ENCODE measurements at places on chromosomes 12 and 14. TPM values are rescaled to one million over a fixed set of nuclear protein-coding genes. Genes with fewer than 3 reads are reported as not detected.

Gene PFKM
- 35.2 TPM for total RNA-seq

Gene FAM186B
- 0.18 TPM for total RNA-seq

Gene GUCY2C
- not detected for total RNA-seq

Gene NRL
- 2.7 TPM for total RNA-seq

DNA sequence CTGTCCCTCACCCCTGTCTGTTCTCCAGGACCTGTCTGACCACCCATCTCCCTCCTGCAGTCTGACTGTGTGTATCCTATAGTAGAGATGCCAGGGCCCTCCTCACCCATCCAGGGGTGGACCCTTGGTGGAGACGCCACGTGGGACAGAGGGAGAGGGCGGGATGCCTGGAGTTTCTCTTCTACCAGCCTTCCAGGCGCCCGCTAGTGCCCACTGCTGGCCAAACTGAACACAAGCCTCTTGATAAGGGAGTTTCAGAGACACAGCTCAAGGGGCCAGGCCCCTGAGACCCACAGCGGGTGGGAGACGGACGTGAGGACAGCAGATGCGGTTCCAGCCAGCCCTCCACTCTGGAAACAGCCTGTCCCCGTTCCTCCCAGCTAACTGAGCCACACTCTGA, 147.3 kb downstream of the RBM19 start:
- H3K4me1 ChIP-seq: peaks cover 40% of the 10 kb centered on the region
- no peak overlapping the region for H3K4me3 ChIP-seq
- H3K36me3 ChIP-seq: peaks cover 16% of the 10 kb centered on the region
- peak; percentile 48 for DNase-seq

- no peak overlapping the region for H3K27ac ChIP-seq
- no peaks in the 10 kb centered on the region for H3K4me1 ChIP-seq
- no peak overlapping the region for H3K4me3 ChIP-seq
- H3K27me3 ChIP-seq: no peaks in the 10 kb centered on the region
- no peaks in the 10 kb centered on the region for H3K36me3 ChIP-seq
These were observed 434.3 kb upstream of the STXBP6 start for GRCh38 chr14:25484235-25484634.

DNA sequence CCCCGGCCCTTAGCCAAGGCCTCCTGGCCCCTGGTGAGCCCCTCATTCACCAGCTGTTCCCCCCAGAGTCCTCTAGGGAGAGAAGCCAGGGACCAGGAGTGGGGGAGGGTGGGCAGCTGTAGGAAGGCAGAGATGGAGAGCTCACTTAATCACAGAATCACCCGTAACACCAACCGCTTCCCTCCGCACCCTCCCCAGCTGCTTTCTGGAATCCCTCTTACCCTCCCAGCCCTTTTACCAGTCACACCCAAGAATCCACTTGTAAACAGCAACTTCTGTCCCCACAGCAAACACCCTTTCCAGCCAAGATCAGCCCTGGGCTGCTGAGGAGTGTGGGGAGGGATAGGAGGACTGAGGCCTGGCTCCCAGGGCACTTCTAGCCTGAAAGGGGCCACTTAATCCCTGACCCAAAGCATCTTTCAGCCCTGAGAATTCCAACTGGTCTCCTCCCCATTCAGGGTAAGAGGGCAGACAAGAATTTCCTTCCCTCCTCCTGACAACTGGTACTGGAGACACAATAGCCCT, 18.8 kb downstream of the NCKAP5L start:
- peaks cover 8% of the 10 kb centered on the region for H3K36me3 ChIP-seq
- no peaks in the 10 kb centered on the region for H3K27me3 ChIP-seq
- DNase-seq: no peak
- H3K27ac ChIP-seq: no peak overlapping the region

DNA sequence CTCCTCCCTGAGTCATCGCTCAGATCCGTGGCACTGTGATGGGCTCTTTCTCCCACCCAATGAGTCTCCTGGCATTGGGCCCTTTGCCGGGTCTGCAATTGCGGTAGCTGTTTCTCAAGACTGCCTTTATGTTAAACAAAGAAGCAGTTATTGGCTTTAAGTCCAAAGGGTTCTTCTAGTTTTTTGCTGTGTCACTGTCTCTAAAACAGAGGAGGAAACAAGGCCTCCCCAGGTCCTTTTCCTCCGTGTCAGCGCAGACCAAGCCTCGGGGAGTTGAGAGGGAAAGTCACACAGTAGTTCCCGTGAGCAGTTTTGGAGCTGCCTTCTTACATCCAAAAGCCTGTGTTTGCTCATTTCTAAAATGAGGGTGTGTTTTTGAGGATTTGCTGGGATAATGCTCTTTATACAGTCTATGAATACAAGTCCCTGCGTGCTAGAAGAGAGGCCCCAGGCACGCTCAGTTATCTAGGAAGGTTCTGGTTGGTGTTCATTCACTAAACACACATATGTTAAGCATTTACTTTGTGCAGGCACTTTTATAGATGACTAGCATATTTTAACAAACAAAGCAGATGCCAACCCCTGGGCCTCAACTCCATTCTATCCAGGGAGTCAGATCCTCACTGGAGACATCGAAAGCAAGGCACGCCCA, 126.0 kb upstream of the PZP start:
- DNase-seq: no peak
- no peak overlapping the region for H3K27ac ChIP-seq
- H3K36me3 ChIP-seq: no peaks in the 10 kb centered on the region
- no peaks in the 10 kb centered on the region for H3K27me3 ChIP-seq
- H3K4me1 ChIP-seq: no peaks in the 10 kb centered on the region

- no peak within 1 kb of the TSS for H3K27ac ChIP-seq
- H3K36me3 ChIP-seq: peaks cover 27% of the 10 kb centered on the region
- H3K4me3 ChIP-seq: no peak within 1 kb of the TSS
- no peaks in the 10 kb centered on the region for H3K4me1 ChIP-seq
- H3K27me3 ChIP-seq: no peaks in the 10 kb centered on the region
- DNase-seq: no peak
These were observed at the start of gene DNAH10 for GRCh38 chr12:123761841-123762714. Gene DNAH10 (plus strand): TSS chr12:123762301. CDS start chr12:123762337, 36 bp downstream.

- H3K27me3 ChIP-seq: no peaks in the 10 kb centered on the region
- peaks cover 29% of the 10 kb centered on the region for H3K4me1 ChIP-seq
- peak; percentile 85 for DNase-seq
These were observed 7.3 kb downstream of the SPRYD3 start for GRCh38 chr12:53071591-53072551.

DNA sequence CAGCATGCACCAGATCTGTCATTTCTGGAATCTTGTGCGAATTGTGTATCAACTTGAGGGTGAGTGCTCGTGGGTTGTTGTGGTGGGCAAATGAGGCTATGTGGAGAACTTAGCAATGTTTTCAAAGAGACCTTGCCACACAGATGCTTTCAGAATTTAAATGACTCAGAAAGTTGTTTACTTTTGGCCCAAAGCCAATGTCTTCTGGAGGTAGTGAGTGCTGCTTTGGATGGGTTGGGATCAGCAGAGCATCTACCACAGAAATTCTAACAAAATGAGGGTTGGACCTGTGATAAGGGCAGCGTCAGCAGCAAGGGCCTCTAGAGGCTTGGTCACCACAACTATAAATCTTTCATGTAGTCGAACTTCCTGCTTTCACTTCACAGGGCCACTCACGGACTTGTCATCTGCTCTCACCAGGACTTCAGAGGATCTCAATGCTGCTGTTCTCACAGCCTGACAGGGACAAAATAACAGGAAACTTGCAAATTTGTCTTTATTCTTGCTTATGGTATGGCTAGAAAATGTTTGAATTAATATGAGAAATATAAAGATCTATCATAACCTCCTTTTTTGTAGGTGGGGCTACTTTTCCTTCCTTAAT, 111.4 kb downstream of the DACT1 start:
- peak overlapping the region; percentile 32 for H3K27ac ChIP-seq
- DNase-seq: peak; percentile 25
- H3K36me3 ChIP-seq: no peaks in the 10 kb centered on the region
- peaks cover 6% of the 10 kb centered on the region for H3K4me1 ChIP-seq
- H3K4me3 ChIP-seq: no peak overlapping the region
- no peaks in the 10 kb centered on the region for H3K27me3 ChIP-seq

Measured in K562 (cell line).